ENCODE measurements at places on chromosomes 3 and 15.

- DNase-seq = no peak
These were observed 5.3 kb downstream of the TXNRD3 start for GRCh38 chr3:126649556-126650092.

- DNase-seq = no peak
These were observed at the start of gene ZBTB38 for GRCh38 chr3:141368062-141368924. Gene ZBTB38, plus strand, starts transcription at chr3:141368504. Its CDS starts 73,885 bp downstream, at chr3:141442389.

- DNase-seq = no peak
These were observed 406.8 kb upstream of the ZNF385D start for GRCh38 chr3:22157848-22158247.

DNA sequence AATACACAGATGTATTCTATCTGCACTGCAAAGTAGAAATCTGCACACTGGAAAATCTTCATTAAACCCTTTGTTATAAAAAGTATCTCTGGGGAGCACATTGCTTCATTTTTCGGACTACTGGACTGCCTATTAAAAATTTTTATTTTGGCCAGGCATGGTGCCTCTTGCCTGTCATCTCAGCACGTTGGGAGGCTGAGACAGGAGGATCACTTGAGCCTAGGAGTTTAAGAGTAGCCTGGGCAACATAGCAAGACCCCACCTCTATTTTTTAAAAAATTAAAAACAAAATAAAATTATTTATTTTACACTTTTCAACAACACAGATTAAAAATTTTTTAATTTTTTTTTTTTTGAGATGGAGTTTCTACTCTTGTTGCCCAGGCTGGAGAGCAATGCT, 6.0 kb downstream of the SERP1 start:
- no peak for DNase-seq

DNA sequence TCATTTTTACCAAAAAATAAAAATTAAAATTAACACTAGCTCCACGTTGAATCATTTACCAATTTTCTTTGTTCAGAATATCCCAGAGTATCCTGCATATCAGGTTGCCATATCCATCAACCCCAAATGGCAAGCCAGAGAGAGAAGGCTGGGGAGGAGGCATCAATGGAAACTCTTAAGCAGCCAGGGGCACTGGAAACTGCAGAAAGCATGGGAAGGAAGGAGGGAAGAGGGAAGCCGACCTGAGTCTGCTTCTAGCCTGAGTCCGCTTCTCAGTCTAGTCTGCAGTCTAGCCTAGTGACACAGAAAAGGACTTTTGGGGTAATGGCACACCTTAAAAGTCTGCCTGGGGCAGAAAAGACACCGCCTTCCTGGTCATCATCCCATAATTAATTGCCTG, 1.6 kb upstream of the MTHFS start:
- DNase-seq = no peak
